ENCODE measurements at places on chromosomes 3 and 15.

DNA sequence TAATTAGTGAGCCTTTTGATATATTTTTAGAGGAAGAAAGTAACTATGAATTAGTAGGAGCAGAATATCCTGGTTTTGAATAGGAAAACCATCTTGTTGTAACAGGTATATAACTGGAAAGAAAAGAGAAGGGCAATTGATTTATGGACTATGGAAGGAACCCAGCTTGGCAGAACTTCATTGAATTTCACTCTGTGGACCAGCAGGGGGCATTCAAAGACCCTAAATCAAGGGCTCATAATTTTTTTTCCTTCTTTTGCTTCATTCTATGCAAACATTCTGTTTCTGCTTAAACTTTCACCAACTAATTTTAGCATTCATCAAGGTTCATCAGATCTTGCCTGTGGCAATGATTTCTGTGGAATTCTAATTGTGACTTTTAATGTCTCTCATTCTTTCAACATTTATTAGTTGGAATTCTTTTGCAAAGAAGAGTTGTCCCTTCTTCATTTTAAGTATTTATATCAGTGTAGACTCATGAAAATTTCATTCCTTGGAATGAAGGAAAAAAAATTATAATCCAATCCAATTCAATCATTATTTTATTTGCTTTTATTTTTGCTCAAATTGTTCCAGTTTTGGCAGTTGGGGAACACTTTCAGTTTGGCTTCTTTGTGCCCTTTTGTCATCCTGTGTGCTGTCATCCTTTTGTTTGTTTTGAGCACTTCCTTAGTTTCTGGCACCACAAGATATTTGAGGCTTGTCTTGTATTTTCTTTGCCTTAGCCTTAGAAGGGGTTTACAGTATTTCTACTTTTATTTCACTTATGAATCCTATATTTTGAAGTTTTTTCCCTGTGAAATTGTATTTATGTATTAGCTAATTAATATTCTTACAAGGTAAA lies 30.4 kb downstream of the NXPE3 start:
- peak; percentile 10 for DNase-seq

- DNase-seq, result no peak
These were observed 5.2 kb upstream of the GPR176 start for GRCh38 chr15:39925112-39925842.

- DNase-seq, result peak; percentile 29
These were observed 26.8 kb downstream of the RAB6B start for GRCh38 chr3:133868758-133869475.

- DNase-seq, result no peak
These were observed 45.9 kb upstream of the LMCD1 start for GRCh38 chr3:8455526-8456411.

DNA sequence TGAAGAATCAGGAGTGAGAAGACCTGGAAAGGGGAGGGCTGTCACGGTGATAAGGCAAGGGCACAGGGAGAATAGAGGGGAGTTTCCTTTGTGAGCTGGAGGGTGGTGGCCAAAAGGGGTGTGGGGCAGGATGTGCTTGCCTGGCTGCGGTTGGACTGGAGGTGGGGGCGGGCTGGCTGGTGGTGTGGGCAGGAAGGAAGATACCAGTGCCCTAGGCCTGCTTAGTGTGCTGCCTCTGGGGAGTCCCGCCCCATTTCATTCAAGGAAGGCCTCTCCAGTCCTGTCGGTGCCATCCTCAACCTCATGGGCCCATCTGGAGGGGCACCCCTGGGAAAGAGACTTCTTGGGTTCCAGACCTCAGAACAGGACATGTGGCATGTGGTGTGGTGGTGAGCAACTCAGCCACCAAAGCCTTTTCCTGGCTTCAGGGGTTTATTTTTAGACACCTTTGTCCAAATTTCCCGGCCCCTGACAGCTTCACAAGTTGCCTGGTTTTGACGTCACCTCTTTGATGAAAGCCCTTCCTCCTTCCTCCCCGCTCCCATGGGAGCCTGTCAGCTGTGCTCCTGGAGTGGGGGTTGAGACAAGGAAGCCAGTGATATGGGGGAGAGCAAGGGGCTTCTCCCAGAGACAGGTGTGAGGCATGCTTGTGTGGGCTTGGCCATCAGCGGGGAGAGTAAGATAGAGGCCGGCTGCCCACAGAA lies 15.6 kb downstream of the TEX264 start:
- DNase-seq, result no peak

- no peak for DNase-seq
These were observed 97.6 kb upstream of the GAP43 start for GRCh38 chr3:115525731-115526130.

DNA sequence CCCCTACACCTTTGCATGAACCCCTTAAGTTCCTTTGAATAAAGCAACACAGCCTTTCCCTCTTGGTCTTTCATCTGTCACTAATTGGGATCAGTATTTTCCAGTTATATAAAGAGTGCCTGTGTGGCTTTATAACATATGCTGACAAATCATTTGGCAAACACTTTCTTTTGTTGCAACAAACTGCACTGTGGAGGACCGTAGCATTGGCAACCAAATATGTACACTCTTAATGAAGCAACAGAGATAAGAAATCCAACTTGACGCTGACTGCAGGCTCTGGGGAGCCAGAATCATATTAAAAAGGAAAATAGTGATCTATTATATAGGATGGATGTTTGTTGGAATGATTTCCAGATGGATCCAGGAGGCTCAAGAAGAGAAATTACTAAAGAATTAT lies 120.1 kb upstream of the PRICKLE2 start:
- DNase-seq, result peak; percentile 22

DNA sequence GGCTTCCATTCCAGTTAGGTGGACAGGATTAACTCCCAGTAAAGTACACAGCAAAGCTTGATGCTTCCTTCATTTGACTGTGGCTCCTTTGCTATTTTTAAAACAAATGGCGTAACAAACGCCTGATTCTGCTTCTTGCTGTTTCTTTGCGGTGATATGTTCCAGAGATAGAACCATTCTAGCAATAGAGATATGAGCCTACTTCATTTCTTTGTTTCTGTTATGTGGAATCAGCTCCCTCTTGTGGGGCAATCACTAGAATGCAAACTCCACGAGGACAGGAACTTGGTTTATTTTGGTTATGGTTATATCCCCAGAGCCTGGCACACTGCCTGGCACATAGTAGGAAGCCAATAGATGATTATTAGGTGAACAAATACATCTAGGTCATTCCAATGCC lies 122.6 kb upstream of the SLC6A11 start:
- no peak for DNase-seq

- DNase-seq, result no peak
These were observed 5.5 kb upstream of the ARID3B start for GRCh38 chr15:74535388-74536084.

- DNase-seq, result peak; percentile 94
These were observed at the start of gene RNF168 for GRCh38 chr3:196503196-196504076. Gene RNF168, minus strand, starts transcription at chr3:196503768. Its CDS starts 595 bp downstream, at chr3:196503173.

All from NCI-H1694 (cell line).